ENCODE measurements at places on chromosomes 11 and 22. TPM values are rescaled to one million over a fixed set of nuclear protein-coding genes. Genes with fewer than 3 reads are reported as not detected.

IL18 gene
- total RNA-seq = 0.29 TPM

OOSP4B gene
- not detected for total RNA-seq

DMC1 gene
- 4.2 TPM for total RNA-seq

P2RX6 gene
- 0.72 TPM for total RNA-seq

RAB36 gene
- total RNA-seq = 6.4 TPM

CEP126 gene
- 3.2 TPM for total RNA-seq

TBC1D10A gene
- total RNA-seq = 13.7 TPM

JAML gene
- total RNA-seq = not detected

SAA4 gene
- total RNA-seq = not detected

TECTA gene
- 2.6 TPM for total RNA-seq

MOGAT2 gene
- total RNA-seq = not detected

ZNF280B gene
- 6.9 TPM for total RNA-seq

VSTM5 gene
- not detected for total RNA-seq

ZDHHC8 gene
- 82.4 TPM for total RNA-seq

CD248 gene
- 95.2 TPM for total RNA-seq

OR5M8 gene
- total RNA-seq = not detected

LARGE2 gene
- 5.2 TPM for total RNA-seq

CCDC90B gene
- total RNA-seq = 43.5 TPM

ZP1 gene
- total RNA-seq = 0.31 TPM
